ENCODE measurements at places on chromosomes 2 and 18.

DNA sequence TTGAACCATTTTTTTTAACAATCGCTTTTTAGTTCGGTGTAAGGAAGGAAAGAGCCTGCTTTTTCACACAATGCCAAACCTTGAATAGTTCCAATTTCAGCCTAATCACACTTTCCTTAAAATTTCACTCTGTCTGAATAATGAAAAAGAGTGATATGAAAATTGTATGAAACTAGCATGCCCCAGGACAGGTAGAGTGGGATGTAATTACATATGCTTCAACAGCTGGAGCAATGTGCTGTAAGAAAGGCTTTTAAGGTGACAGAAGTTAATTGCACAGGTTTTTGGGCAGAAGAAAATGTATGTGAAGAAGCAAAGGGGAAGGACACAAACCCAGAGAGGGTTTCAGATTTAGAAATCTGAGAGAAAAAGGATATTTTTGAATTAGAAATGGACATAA lies 184.0 kb downstream of the DSC3 start:
- no peak for DNase-seq

DNA sequence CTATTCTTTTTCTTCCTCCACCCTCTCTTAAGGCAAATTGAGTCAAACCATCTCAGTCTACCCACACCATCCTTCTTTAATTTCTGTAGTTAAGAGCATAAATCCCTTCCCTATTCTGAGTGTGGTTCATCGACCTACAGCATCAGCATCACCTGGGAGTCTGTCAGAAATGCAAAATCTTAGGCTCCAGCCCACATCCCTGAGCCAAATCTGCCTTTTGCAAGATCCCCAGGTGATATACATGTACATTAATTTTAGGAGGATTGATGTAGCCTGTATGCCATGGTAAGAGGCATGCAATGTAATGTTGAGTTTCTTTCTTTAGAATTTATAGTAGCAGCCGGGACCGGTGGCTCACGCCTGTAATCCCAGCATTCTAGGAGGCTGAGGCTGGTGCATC lies 151.7 kb upstream of the TNP1 start:
- no peak for DNase-seq

DNA sequence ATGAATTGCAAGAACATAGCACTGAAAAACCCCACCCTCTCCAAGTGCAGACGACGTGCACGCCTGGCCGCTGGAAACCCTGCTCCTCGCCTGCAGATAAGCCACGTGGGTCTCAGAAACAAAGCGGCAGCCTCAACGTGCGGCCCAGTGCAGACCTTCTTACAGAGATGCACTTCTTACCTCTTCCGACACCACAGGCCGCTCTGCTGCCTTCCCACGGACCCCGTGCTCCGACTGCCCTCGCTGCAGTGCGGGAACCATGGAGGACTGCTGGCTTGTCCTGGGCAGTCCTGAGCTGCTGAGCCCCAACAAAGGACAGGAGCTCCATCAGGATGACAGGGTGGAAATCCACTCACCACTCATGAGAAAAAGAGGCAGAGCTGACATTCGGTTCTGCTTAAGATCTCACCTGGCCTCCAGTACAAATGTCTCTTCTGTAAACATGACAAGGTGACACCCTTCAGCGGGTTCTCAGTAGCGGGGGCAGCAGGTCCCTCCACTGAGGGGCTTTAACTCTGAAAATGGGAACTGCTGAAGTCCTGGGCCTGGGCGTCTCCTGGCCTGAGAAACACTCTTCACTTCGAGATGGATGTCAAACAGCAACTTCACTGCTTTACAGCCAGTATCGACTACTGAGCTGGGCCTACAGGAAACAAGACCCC lies 6.2 kb downstream of the COPS9 start:
- no peak for DNase-seq

DNA sequence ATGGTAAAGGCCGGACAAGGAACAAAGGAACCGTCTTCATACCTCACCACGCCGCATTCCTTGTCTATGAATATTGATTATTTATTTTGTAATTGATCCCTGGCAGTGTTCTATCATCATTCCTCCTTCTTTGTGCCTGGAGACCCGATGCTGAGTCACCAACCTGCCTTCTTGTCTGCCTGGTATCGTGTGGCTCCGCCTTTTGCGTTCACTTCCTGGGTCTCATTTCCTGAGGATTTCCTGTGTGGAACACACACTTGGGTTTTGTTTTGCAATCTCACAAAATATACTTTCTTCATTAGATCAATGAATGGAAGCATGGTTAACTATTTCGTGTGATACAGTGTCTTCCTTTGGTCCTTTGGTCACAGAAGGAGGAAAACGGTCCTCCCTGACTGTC lies 95.5 kb upstream of the SNTG2 start:
- DNase-seq = no peak

GRCh38 chr18:57959278-57959677 lies 84.7 kb upstream of the NEDD4L start:
- no peak for DNase-seq

DNA sequence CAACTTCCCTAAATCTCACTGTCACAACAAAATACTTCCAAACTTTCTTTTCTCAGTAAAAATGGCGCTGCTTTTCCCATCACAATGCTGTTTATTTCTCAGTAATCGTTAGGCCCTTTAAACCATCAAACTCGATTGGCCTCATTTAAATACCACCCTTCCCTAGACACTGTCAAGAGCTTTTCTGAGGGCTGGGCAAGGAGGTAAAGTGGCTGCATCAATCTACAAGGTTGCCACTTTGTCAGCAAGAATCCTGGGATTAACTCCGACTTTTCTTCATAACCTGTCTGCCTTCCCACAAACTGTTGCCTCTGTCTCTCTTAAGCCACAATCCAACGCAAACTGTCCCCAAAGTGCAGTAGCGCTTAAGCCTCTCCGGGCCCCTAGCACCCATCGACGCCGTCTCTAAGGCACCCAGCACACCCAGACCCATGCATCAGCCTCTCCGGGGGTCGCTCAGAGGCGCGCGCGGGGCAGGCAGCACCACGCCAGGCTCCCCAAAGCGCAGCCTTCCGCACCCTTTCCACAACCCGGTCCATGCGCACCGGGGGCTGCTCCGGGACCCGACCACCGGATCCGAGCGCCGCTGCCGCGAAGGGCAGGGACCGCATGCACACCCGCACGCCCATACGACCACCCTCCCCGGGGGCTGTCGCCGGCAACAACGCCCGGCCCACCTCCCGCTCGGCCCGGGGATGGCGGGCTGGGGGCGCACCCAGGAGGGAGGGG lies 683 bp downstream of the MBOAT2 start:
- no peak for DNase-seq

DNA sequence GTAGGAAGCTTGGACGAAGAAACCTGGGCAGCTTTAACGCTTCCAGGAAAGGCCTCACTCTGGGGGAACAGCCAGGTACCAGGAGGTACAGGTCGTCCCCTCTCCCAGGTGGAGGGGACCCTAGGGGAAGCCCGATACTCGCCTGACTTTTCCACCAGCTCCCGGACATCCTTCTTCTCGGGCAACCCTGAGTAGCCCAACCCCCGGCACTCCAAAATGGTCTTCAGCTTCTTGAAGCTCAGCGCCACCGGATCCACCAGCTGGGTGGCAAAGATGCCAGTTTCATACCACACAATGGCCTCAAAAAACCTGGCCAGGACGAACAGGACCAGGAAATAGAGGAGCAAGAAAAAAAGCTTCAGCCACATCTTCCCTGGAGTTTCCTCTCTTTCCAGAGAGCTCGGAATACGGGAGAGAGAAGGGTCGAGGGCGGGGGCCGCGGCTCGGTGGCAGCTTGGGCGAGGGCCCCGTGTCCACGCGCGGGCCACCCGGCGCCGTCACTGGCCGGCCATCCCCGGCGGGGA lies 1.1 kb downstream of the RNF103 start:
- peak; percentile 21 for DNase-seq
